ENCODE measurements at places on chromosomes 2 and 18.

DNA sequence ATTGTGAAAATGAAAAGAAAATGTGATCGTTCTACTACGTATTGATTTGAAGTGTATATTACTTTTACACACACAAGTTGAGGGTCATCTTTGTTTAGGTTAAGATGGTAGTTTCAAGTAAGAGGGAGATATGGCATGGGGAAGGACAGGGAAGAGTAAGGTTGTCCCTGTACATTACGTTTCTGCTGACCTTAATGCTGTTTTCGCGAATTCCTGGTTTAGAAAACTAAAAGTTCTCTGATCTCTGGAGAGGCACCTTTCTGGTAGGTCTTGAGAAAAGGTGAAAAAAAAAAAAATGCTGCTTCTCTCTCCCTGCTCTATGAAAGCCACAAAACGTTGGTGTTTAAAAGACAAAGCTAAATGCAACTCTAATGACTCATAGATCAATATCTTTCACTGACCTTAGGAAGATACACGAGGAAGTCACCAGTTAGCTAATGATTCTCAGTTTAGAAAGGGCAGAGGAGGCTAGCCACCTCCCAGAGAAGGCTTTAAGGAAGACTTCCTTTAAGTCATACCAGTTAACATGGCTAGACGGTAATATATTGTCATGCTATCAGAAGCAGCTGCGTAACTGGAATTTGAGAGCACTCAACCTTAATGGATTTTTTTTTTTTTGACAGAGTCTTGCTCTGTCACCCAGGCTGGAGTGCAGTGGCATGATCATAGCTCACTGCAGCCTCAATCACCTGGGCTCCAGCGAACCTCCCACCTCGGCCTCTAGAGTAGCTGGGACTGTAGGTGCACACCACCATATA, 13.2 kb downstream of the TXNDC2 start:
- no peak for DNase-seq

DNA sequence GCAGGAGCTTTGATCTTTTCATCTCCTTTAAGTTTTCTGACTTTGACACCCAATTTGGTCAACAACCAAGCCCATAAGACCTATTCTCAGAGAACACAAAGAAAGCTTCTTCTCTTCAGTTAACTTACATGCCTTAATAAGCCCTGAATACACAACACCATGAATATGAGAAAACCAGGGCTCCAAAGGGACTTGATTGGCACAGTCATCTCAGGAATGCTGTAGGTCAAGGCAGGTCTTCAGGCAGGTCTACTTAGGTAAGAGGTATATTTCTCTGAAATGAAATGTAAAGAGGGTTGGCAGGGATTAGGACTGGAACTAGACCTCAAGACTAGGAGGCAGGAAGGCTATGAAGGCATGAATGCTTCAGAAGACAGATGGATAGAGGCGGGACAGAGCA, 24.4 kb upstream of the EIF2AK3 start:
- no peak for DNase-seq

GRCh38 chr18:68724021-68724420, 9.1 kb upstream of the TMX3 start:
- no peak for DNase-seq

DNA sequence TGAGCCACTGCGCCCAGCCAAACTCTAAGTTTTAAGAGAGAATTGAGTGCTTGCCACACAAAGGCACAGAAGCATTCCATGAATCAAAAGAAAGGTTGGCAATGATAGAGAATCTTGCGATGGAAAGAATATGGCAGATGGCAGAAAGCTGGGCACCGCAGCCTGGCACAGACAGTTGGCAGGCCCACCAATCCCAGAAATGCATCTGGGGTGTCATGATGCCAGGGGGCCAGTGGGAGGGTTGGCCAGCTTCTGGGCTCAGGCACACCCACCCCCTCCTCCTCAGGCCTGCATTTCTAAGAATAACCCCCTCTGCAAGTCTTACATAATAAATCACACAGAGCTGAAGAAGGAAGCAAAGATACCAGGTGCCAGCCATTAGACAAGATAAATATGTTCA, 19.6 kb downstream of the ZNF2 start:
- DNase-seq = no peak
